CD4-positive, alpha-beta T cell treated with Interleukin-4 for 1 hour (primary cell): ENCODE measurements at places on chromosomes 3 and 15.

DNA sequence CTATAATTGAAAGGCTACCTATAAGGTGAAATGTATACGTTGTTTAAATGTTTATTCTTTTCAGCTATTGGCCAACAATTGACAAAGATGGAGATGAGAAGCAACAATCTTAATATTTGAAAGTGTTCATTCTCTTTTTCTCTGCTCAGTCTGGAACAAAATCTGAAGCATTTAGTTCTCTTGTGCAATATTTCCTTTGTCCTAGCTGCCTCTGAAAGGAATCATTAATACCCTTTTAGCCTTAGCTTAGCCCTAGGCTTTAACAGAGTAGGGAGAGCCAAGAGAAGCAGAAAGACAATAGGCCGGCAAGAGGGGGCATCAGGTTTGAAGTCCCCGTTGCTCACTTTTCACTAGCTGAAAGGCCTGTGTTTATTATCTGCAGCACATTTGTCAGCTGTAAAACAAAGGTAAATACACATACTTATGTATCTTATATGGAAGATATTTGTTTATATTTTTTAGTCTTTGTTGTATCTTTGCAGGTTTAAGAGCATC lies 422.5 kb upstream of the SEMA6D start:
- DNase-seq: no peak

DNA sequence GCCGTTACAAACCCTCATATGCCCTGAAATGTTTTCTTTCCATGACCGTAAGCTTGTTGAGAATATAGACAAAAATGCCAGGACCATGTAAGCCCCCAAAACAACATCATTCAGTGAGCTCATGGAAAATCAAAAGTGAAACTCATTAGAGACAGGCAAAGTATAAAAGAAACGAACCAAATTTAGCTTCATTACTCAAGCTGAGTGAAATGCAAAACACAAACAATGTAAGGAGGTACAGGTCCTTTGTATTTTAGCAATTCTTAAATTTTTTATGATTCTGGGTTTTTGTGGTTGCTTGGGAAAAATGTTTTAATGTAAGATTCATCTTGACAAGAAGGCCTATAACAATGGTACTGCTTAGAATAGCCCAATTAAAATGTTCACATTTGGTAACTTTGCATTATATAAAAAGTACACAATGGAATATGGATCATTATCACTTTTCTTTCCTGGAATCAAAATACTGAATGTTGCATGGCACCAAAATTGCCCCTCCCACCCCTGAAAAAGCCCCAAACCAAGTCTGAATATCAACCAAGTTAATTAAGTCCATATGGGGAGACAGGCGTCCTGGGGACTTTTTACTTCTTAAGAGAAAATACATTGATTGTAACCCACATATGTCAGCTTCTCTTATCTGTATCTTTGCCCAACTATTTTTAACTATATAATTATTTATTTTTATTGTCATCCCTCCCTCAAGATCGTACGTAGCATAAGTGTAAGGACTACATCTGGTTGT lies 247.7 kb upstream of the CDIN1 start:
- DNase-seq: no peak

- DNase-seq: no peak
Observed at GRCh38 chr3:155581579-155581978, 163.3 kb downstream of the PLCH1 start.

DNA sequence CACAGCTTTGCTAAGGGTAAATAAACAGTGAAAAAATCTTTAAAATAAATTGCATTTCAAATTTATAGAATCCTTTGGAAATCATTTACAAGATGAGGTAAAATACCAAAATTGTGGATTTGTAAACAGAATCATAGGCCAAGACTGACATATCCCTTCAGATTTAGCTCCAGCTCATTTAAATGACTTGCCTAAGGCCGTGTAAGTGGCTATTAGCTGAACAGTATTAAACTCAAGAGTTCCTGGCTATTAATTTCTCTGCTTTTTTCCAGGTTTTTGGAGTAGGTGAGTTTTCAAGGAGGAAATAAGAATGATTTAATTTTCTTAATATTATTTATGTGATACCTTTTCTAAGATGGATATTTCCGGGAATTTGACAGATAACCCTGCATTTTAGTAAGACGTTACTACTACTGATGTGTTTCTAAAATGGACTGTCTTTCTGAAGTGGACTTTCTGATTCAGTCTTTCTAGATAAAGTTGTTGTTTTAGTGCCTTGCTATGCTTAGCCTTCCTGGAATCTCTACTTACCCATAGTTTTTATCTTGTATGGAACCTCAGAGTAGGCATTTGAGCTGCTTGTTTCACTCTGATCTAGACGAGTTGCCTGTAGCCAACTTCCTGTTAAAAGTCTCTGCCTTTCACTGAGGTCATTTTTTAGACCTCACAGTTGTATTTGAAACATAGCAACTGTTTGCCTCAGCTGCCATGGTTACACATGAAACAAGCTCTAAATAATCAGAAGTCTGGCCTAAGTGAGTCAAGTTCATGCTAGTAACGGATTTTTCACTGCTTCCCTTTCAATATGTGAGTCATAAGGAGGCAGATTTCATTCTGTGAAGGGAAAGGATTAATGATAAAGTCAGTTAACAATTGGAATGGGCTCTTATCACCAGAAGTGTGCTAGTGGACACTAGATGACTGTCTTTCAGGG lies 127.0 kb downstream of the KLHL25 start:
- DNase-seq: peak; percentile 85

GRCh38 chr3:155210736-155211135 lies 82.7 kb downstream of the STRIT1 start:
- no peak for DNase-seq

- DNase-seq: no peak
Observed at GRCh38 chr3:122076491-122077292, 21.5 kb downstream of the CD86 start.

DNA sequence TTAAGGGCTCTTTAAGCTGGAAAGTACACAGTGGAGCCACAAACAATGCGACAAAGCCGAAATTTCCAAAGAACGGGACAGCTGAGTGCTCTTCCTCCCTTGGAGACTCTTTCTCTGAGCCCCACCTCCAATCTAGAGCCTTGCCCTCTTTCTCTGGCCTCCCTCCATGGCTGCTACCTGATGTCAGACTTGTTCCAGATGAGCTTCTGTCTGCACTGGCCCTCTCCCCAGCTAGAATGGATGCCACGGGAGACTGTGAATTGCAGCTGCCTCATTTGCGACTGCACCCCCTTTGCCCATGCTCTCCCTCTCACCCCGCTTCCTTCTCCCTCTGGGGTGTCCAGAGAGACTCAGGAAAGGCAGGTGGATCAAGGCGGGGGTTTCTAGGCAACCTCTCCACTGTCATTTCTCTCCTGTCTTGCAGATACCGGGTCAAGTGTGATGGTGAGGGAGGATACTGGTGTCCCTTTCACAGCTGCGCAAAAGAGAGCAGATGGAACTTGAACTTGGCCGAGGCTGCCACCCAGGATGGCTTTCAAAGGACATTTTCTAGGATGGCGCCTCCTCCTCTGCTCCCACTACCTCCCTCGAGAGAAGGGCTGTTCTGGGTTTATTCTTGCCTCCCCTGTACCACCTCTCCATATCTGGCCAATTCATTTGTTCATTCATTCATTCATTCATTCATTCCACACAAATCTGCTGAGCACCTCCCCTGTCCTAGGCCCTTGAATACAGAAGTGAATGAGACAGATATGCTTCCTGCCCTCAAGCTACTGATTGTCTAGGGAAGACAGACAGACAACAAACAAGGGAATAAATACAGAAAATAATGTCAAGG lies 12.8 kb downstream of the ATP2B2 start:
- DNase-seq: no peak

GRCh38 chr3:179113903-179114302 lies 34.3 kb upstream of the PIK3CA start:
- no peak for DNase-seq

GRCh38 chr15:74216949-74217348 lies 14.4 kb upstream of the STRA6 start:
- no peak for DNase-seq

DNA sequence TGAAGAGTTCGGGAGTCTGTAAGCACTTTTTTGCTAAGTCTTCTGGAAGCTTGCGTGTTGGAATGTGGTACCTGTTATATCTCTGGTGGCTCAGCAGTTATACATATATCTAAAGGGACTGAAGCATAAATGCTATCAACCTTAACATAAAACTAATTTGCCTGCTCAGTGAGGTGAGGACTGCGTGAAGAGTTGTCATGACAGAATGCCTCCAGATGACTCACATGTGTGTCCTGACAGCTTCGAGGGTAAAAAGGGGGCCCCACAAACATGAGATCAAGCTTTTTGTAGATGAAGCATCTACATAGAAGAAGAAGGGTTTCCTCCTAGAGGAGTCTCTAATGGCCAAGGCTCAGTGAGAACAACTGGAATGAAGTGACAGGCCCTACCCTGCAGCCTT lies 88.8 kb upstream of the C3orf80 start:
- no peak for DNase-seq
